ENCODE measurements at places on chromosomes 7 and 10. TPM values are rescaled to one million over a fixed set of nuclear protein-coding genes. Genes with fewer than 3 reads are reported as not detected.

The CADPS2 gene
- total RNA-seq = 8.6 TPM

The DKK1 gene
- 266 TPM for total RNA-seq

The EPO gene
- total RNA-seq = not detected

The ASB10 gene
- total RNA-seq = not detected
